Stimulated activated CD4-positive, alpha-beta T cell treated with anti-CD3 and anti-CD28 coated beads, Interleukin-4, amount 100 ng/mL, for 1 hour (primary cell): ENCODE measurements at places on chromosomes 3 and 15.

DNA sequence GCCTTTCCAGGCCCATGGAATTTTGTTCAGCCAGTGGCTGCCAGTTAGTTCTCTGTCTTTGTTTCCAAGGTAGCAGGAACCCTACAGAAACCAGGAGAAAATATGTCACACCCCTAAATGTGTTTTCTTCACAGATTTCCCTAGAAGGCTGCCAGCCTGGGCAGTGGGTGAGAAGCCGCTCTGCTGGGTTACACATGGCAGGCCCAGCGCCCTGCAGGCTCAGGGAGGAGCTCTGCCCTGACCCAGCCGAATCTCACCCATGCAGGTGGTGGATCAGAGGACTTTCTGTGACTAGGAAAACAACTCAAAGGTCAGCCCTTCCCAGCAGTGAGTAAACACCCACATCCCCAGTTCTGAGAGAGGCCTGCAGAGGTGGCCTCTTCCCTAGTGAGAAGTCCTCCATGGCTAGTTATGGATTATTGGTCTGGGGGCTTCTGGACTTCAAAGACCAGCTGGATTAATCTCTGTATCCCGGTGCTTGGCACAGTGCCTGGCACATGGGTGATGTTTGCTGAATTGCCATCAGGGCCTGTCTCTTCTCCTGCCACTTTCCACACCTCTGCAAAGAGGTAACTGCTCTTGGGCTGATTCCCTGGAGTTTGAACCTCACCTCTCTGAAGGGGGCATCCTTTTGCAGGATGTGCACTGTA lies 34.7 kb upstream of the BDH1 start:
- DNase-seq = no peak

- no peak for DNase-seq
Observed at GRCh38 chr3:181326637-181327223, 337.2 kb upstream of the DNAJC19 start.

DNA sequence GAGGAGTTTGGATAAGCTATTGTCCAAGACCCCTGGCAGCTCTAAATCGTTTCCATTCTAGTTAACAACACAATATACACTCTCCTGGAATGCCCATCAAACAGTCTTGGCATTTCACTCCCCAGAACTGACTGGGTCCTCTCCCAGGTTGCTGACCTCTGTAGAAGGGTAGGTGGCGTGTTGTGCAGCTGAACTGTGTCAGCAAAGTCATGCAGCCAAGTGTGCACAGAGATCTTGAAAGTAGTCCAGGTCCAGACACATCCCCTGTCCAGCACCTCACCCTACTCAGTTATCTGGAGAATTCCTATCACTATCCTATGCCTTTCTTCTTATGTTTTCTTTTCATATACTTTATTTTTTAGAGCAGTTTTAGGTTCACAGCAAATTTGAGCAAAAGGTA lies 312.7 kb downstream of the GABRB3 start:
- no peak for DNase-seq

- no peak for DNase-seq
Observed at GRCh38 chr15:36050899-36051298, 504.9 kb upstream of the DPH6 start.

DNA sequence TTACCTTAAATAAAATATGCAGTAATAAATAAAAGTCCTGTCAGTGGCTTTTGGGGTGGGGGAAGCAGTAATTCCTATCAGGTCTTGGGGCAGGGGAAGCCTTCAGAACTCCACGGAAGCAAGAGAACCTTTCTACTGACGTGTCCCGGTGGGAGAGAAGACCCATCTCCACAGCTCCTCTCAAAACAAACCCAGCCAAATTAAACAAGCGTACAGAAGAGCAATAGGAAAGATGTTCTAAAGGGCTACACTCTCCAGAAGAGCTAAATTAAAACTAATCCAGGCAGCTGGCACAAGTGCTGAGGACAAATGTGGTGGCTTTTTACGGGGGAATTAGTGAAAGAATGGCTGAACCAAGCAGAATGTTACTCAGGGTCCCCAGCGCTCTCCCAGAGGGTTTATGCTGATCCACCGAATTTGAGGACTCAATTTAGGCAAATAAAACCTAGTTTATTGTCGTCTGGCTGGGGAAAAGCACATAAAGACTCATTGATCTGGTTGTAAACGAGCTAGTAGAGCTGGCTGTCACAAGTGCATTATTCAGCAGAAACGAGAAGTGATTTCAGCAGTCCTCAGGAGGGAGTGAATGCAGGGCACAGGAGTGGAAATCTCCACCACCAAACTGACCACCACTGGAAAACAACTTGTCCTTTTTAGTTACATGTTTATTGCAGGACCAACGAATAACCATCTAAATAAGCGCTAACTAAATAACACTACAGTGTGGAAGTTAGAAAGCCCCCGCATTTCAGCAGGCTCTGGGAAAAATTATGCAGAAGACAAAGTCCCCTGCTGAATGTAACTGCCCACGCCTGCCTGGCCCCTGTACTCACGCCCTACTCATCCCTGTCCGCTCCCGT lies 13.5 kb downstream of the BFSP2 start:
- no peak for DNase-seq

DNA sequence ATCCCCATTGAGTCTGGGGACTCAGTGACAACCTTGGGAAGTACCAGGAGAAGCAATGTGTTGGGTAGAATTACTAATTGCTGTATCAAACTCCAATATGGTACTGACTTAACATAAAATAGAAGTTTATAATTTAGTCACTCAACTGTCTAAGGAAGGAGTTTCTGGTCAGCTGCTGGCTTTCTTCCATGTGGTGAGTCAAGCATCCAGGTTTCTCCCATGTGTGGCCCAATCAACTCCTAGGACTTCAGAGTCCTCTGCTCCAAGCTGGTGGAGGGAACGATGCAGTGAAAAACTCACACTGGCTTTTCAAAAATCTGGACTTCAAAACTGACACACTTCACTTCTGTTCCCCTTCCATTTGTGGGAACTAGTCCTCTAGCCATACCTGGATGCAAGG lies 25.2 kb downstream of the WNT5A start:
- no peak for DNase-seq

GRCh38 chr15:38646716-38647115 lies 82.1 kb upstream of the RASGRP1 start:
- DNase-seq = no peak

GRCh38 chr15:38129531-38130204 lies 123.0 kb upstream of the SPRED1 start:
- no peak for DNase-seq

- no peak for DNase-seq
Observed at GRCh38 chr3:127389913-127390312, 102.1 kb upstream of the PRR20G start.

DNA sequence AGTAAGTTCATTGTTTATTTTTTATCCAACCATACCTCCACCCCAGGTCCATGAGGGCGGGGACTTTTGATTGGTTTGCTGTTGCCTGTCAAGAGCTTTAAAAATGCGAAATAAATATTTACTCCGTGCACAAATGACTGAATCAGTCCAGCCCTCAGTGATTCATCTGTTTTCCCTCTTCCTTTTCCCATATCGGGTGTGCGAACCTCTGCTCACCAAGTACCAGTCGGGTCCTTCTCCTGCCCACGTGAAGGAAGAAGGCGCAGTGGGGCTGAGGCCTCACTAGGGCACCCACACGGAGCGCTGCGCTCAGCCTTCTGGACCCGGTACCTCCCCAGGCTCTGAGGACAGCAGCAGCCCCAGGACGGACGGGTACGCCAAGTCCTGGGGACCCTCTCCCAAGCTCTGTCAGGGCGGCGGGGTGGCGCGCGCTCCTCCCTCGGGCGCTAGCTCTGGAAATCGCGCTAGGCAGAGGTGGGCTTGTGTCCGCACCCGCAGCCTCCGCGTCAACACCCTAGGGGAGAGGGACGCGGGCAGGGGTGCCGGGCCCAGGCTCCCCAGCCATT lies 70.5 kb upstream of the EPHB3 start:
- DNase-seq = no peak

- DNase-seq = peak; percentile 13
Observed at GRCh38 chr15:74958320-74958907, 1.8 kb upstream of the RPP25 start.

DNA sequence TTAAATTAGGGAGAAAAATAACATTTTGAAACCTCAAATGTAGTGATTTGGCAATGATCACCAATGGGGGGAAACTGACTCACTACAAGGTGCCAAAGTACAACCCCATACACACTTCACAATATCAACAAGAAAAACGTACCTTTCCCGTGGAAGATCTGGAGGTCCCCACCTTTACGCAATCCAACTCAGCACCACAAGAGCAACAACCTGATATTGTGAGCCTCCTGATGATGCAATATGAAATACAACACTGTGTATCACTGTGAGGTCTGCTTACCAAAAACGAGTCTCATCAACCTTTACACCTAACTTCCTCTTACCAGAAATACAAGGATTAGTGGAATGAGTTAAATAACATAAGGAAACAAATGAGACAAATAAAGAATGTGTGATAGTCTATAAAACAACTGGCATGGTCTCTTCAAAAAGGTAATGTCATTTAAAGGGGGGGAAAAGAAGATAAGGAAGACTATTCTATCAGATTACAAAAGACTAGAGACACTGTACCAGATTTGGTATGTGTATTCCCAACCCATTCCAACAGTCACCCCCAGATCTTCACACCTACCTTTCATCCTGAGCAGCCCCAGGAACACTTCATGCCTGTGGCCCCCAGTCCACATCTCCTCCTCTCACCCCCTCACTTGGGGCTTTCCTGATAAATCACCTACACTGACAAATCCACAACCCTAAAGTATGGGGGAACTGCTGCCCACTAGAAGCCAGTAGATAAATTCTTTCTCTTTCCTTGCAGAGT lies 27.7 kb downstream of the DLG1 start:
- DNase-seq = no peak

- DNase-seq = no peak
Observed at GRCh38 chr3:150309557-150309956, 98.5 kb upstream of the TSC22D2 start.

DNA sequence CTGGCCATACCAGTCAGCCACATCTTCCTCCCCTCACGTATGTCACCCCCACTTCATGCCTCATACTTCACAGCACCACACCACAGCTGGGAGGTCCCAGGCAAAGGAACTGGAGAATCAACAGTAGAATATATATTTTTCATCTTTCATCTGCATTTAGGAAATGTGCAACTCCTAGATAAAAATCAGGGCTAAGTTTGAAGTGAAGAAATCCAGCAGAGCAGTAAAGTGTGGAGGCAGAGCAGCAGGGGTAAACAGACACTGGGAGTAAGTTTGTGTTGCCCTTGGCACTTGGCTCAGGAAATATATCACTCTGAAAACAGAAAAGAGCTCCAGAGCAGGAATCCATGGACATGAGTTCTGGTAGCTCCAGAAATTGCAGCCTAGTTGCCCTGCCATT lies 2.8 kb upstream of the HERC1 start:
- DNase-seq = no peak

DNA sequence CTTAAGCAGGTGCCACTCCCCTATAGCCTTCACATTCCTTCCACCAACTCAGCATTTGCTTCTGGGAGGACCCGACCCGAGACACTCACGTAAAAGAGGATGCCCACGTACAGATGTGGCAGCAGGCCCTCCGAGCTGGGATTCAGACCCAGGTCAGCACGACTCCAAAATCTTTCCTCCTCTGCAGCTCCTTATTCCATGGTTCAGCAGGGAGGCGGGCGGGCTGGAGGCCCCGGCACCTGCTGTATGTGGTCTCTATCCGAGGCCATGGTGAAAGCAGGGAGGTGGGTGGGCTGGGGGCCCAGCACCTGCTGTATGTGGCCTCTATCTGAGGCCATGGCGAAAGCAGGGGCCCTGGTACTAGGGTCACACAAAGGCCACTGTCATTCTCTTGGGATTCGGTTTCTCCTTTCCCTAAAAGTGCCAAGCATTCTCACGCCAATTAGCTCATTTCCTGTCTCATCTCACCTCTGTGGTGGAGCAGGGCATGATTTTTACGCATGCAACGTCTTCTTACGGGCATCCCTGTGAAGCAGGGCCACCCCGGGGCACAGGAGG lies 5.9 kb upstream of the MUC4 start:
- no peak for DNase-seq

DNA sequence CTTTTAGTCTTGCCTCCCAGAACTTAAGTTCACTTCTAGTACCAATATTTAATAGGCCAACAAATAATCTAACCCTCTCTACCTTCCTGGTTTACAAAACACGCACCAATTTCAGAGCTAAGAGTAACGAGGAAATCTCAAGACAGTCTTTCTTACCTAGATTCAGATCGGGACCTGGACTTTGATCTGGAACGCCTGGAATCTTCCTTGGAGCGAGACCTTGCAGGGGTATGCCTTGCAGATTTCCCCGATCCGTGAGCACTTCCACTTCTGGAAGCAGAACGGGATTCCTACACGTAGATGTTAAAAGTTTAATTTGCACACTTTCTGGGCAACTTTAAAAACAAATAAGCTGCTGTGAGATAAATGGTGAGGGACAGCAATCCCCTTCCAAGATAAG lies 11.4 kb downstream of the TRA2B start:
- DNase-seq = no peak

DNA sequence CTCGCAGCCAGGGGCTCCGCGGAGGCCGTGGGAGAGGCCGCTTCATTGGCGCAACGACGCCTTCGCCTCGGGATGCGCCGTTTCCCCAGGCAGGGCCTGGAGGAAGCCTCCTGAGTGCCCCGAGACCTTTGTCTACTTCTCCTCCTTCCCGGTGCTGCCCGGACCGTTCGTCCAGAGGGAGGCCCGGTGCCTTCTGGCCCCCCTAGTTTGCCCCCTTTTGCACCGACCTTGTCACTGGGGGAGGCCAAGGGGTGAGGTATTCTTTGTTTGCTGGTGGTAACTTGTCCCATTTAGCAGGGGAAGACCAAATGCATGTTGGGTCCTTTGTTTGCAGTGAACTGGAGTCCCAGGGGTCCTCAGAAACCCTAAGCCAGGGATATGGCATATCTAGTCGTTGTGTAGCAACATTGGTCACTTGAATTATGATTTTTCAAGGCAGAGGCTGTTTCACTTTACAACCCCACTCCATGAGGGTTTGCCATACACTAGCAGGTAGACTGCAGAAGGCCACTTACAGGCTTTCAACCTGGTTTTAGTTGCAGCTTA lies 615 bp downstream of the DHX30 start:
- no peak for DNase-seq

DNA sequence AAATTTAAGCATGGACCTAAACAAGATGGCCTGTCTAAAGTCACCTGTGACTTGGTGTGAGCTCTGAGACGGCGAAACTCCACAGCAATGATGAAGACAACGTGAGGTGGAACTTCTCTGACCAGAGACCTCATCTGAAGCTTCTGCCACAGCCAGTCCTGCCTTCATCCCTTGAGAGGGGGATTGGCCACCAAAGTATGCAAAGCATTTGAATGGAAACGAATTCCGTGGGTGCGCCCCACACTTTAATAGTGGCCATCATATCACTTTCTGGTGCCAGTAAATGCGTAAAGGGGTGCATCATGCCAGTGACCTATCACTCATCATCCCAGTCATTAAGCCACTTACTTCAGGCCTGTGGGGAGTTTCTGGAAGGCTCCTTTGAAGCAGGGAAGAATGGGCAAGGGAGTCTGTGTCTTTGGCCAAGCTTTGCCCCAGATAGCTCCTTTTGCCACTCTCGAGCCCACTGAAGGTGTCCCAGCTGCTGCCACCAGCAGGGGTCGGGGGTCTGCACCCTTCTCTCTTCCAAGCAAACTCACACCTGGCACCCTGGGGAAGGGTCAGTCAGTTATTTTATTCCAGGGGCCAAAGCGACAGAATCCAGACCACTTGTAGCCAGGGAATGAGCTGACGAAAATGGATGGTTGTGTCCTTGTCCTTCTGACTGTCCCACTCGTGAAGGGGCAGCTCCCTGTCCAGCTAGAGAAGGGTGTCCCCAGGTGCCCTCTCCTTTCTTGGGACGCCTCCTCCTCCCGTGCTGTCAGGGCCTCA lies 17.7 kb downstream of the MUC20 start:
- DNase-seq = no peak

GRCh38 chr3:81472600-81473362 lies 288.7 kb downstream of the GBE1 start:
- no peak for DNase-seq

GRCh38 chr3:37511463-37511920 lies 337.1 kb upstream of the LRRFIP2 start:
- DNase-seq = no peak
